Activated CD4-positive, alpha-beta memory T cell treated with anti-CD3 and anti-CD28 coated beads for 36 hours (primary cell): ENCODE measurements at places on chromosomes 5 and 9. TPM values are rescaled to one million over a fixed set of nuclear protein-coding genes. Genes with fewer than 3 reads are reported as not detected.

The GLRA1 gene
- total RNA-seq: not detected

The C5orf58 gene
- total RNA-seq: not detected

The GABRA1 gene
- total RNA-seq: not detected

The CNTFR gene
- total RNA-seq: not detected

The TEX48 gene
- total RNA-seq: 0.57 TPM

The TAF1L gene
- not detected for total RNA-seq

The COL23A1 gene
- 0.15 TPM for total RNA-seq

The BARHL1 gene
- total RNA-seq: not detected

The HTR4 gene
- total RNA-seq: not detected

The FAXDC2 gene
- not detected for total RNA-seq

The OCLN gene
- total RNA-seq: 0.83 TPM

The ASPN gene
- total RNA-seq: not detected

The FOXD4L5 gene
- total RNA-seq: not detected

The ADAMTS6 gene
- total RNA-seq: 0.44 TPM

The CARD19 gene
- total RNA-seq: 80.0 TPM

The CCDC187 gene
- total RNA-seq: not detected

The STC2 gene
- total RNA-seq: 13.7 TPM

The GPR151 gene
- total RNA-seq: not detected

The CDX1 gene
- total RNA-seq: not detected

The ARID3C gene
- total RNA-seq: 0.14 TPM

The OR1J2 gene
- not detected for total RNA-seq

The TMEM215 gene
- total RNA-seq: not detected

The TNFSF15 gene
- 0.14 TPM for total RNA-seq

The RASGRF2 gene
- total RNA-seq: 8.6 TPM

The MYORG gene
- total RNA-seq: 1.9 TPM

The SHISAL2B gene
- total RNA-seq: not detected

The TSTD2 gene
- total RNA-seq: 10.3 TPM

The PDE6A gene
- not detected for total RNA-seq
